ENCODE measurements at places on chromosomes 12 and 14.

GRCh38 chr12:116259800-116260577 is 17.5 kb downstream of the MED13L start:
- no peak for DNase-seq

DNA sequence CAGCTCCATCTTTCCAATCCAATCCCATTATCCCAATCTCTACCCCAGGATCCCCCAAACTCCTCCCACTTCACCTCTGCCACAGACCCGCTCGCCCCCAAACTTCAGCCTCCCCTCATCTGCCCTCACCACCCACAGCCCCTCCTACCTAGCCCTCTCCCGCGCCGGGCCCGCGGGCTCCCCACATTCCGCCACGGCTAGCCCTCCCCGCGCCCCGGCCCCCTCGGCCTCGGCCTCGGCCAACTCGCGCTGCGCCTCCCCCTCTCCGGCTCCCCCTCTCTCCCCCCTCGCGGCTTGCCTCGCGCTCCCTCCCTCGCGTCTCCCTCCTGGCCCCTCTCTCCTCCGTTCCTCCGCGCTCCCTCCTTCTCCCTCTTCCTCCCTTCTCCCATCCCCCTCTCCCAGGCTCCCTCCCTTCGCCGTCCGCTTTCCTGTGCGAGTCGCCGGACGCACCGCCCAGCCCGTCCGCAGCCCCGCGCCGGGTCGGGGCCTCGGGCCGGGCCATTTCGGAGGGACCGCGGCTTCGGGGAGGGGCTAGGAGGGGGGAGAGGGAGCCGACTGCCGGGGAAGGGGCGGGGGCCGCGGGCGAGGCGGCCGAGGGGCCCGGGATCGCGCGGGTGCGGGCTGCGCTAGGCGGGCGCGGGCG is at the start of gene ATN1:
Gene ATN1, plus strand, starts transcription at position 581 of the 643 bp plus-strand sequence. CDS start 6,043 bp downstream, outside the sequence.
- DNase-seq = peak; percentile 71

GRCh38 chr14:57413849-57414248 is 23.5 kb downstream of the NAA30 start:
- DNase-seq = no peak

- peak; percentile 34 for DNase-seq
Observed at GRCh38 chr12:123064885-123065619, 84.6 kb downstream of the ARL6IP4 start.

- no peak for DNase-seq
Observed at GRCh38 chr12:104768033-104768432, 190.1 kb downstream of the SLC41A2 start.

- DNase-seq = no peak
Observed at GRCh38 chr12:14961466-14962152, at the start of gene ARHGDIB. Gene ARHGDIB, minus strand, starts transcription at chr12:14961601. Its CDS starts 10,889 bp downstream, at chr12:14950712.

DNA sequence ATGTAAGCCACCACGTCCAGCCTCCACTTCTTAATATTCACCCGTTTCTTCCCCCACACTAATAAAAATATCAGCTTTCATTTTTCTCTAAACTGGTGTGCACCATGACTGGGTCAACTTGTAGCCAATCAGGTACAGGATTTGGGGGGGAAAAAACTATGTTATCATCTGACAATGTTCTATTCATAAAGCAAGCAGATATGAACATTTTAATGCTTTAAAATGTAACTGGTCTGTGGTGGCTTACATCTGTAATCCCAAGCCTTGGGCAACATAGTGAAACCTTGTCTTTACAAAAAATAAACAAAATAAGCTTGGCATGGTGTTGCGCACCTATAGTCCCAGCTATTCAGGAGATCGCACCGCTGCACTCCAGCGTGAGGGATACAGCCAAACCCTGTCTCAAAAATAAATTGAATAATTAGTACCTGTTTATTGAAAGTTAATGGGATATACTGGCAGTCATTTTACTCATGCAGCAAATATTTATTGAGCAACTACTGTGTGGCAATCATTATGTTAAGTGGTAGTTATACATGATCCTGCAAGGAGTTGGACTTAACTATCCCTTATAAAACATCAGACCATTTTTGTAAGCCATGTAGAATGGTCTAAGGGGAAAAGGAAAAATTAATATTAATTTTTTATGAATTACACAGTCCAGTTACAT is 15.3 kb upstream of the ITPR2 start:
- DNase-seq = no peak

GRCh38 chr12:25896981-25897380 is 61.5 kb upstream of the RASSF8 start:
- DNase-seq = no peak

- no peak for DNase-seq
Observed at GRCh38 chr12:98439471-98439951, 75.9 kb upstream of the TMPO start.

DNA sequence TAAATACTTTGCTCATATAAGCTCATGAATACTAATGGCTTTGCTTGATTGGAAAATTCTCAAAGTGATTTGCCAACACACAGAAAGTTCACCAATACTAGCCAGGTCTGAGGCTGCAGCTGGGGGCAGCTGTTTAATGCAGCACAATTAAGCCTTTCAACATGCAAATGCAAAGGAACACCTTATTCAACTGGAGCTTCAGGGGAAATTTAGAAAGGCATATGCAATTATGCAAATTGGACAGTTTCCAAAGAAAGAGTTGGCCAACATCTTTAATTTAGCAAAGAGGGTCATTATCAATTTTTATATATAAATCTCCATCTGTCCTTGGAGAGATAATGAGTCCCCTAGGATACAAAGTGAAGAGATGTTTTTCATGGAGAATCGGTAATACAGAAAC is 40.2 kb upstream of the OTOGL start:
- DNase-seq = no peak

GRCh38 chr12:97939156-97939555 is 476.6 kb downstream of the RMST start:
- no peak for DNase-seq

DNA sequence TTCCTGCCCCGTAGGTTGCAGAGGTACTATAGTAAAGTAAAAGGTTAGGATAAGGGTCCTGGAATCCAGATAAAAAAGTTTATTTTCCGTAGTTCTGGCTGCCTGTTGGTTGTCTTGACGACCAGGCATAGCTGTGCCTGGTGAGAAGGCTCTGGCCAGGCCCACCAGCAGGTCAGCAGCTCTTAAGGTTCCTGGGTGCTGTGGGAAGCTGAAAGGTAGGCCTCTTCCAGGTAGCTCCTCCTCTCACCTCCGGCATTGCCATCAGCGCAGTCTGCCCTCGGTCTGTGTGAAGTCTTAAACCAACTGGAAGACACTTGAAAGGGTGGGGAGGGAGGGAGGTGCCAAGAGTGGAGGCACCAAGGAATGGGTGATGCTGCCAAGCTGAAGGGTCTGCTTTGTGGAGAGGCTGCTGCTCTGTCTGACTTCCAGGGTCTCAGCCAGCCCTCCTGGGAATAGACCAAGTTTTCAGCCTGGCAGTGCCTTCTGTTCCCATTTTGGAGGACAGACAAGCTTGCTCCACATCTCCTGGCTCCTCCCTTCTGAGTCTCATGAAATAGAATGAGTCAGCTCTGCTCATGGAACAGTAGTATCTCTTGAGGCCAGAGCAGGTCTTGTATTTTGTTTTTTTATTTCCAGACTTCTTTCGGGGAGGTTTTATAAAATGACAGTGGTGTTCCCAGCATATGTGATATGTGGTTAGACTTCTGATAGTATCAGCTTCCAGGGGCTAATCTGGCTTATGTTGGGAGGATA is 5.2 kb upstream of the ACADS start:
- no peak for DNase-seq

- DNase-seq = no peak
Observed at GRCh38 chr12:66164349-66164821, 5.4 kb downstream of the TMBIM4 start.

GRCh38 chr14:96711559-96712267 is 85.5 kb upstream of the VRK1 start:
- no peak for DNase-seq

DNA sequence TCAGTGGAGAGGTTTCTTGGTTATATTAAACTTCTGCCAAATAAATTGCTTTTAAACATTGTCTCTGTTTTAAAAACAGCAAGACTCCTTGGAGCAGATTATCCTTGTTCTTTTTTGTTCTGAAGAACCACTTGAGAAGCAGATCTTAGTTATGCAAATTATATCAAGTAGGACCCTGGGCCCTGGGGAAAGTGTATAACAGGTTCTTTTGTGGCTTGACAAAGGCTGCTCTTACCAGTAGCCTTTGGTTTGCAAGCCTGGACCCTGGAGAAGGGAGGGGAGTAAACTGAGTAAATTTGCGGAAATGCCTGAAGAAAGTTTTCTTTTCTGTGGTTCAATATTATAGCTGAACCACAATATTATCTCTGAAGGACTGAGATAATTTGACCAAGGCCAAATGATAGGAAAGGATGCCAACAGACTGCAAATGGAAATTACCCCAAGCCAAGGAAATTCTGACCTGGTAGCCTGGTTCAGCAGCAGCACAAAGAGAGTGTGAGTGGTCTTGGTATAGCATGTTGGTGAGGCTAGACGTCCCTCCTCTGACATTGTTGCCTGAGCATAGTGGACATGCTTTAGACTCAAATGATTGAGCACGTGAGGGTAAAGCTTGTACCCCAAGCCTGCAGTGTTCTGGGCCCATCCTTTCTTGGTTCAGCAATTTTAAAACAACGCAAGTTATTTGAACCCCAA is 30.4 kb upstream of the SIX1 start:
- no peak for DNase-seq

DNA sequence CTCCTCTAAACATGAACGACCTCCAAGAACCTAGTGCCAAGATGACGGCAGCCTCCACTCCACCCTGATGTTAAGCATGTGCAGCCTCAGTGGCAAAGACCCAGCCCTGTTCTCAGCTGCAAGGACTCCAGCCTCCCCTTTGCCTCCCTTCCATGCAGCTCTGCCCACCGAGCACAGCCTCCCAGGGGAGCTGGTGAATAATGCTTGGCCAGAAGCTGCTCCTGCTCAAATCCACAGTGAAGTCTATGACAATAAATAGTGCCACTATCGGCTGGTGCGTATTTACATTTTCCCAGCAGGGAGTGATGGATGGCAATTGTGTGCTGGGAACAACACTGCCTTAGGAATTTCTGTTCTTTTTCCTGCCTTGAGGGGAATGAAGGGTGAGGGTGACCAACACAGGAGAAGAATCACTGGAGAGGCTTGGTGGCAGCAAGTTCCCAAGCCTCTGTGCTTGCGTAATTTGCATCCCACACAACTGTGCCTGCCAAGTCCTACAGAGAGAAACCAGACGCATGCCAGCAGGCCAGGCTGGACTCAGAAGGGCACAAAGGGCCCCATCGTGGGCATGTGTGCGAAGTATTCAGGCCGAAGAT is 29.9 kb upstream of the TC2N start:
- no peak for DNase-seq

- DNase-seq = no peak
Observed at GRCh38 chr12:105980533-105980932, 158.2 kb downstream of the NUAK1 start.

DNA sequence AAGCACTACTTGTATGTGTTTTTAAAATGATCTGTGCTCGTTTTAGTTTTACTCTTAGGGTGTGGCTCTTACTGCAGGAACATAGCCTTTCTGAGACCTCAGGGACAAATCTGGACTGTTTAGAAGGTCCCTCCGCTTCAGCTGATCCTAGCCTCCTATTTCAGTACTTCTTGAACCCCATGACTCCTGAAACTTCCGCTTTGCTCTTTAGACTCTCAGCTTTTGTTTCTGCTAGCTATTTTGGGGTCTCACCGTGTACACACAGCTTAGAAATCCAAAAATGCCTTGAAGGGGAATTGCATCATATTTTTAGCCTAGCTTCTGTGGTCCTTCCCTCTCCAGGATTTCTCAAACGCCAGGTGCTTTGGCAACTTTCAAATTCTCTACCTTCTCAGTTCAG is 8.3 kb downstream of the OR11G2 start:
- no peak for DNase-seq

DNA sequence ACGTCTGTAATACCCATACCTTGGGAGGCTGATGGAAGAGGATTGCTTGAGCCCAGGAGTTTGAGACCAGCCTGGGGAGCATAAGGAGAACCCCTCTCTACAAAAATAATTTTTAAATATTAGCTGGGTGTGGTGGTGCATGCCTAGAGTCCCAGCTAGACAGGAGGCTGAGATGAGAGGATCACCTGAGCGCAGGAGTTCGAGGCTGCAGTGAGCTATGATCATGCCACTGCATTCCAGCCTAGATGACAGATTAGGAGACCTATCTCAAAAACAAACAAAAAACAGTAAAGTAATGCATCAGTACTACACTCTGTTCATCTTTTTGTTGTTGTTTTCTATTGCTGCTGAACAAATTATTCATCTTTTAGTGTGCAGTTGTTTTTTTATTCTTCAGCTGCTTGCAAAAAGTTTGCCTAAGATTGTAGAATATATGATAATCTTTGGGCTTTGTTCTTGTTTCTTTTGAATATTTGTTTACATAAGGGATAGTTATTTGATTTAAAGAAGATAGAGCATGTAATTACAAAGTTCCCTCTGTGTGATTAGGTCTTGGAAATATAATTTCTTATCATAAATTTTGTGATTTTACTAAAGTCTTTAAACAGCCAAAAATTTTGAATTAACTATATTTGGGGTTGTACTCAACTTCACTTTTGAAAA is 8.2 kb downstream of the ARHGAP5 start:
- DNase-seq = no peak

- no peak for DNase-seq
Observed at GRCh38 chr12:48336061-48336460, 14.7 kb downstream of the ZNF641 start.

- DNase-seq = no peak
Observed at GRCh38 chr12:46453428-46453827, 80.9 kb upstream of the SLC38A2 start.

GRCh38 chr12:80617733-80618132 is 89.7 kb upstream of the MYF6 start:
- DNase-seq = no peak

GRCh38 chr14:76498463-76498935 is 122.6 kb downstream of the ESRRB start:
- DNase-seq = no peak

GRCh38 chr12:121514184-121514742 is 66.6 kb downstream of the KDM2B start:
- no peak for DNase-seq

DNA sequence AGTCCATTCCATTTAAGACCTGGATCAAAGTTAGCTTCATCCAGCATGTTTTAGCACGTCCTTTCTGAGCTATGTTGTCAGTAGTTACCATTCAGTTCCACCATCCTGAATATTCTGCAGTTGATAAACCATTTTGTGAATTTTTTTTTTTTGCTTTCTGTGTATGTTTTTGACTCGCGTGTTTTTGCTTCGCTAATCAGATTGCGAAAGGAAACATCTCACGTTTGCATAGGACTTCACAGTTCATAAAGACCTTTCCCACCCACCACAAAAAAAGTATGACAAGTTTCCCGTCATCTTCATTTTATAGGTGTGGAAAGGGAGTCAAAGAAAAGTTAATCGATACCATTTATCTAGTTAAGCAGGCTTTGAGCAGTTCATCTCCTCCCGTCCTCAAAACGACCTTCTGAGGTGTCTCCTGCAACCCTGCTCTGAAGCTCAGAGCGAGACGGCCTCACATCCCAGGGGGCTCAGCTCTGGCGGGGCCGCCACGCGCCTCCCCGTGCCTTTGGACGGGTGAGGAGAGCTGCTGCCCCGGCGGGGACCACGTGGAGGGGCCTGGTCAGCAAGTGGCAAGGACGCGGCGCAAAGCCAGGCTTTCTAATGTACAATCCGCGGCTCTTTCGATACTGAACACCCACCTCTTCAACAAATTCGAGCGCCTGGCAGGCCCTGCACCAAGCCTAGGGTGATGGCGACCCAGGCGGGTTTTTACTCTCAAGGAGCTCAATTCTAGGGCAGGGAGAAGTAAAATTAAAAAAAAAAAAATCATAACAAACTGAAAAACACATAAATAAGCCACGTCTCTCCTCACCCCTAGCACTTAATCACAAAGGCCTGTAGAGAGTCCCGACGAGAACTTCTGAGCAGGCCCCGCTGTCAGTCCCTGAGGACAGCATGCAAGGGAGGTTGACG is 988 bp upstream of the TMEM263 start:
- no peak for DNase-seq

Data from NCI-H2029 (cell line).